ENCODE measurements at places on chromosomes 3 and 15.

GRCh38 chr3:45209526-45209925 lies 16.6 kb downstream of the TMEM158 start:
- DNase-seq: no peak

GRCh38 chr15:37135225-37135624 lies 34.9 kb upstream of the MEIS2 start:
- no peak for DNase-seq

DNA sequence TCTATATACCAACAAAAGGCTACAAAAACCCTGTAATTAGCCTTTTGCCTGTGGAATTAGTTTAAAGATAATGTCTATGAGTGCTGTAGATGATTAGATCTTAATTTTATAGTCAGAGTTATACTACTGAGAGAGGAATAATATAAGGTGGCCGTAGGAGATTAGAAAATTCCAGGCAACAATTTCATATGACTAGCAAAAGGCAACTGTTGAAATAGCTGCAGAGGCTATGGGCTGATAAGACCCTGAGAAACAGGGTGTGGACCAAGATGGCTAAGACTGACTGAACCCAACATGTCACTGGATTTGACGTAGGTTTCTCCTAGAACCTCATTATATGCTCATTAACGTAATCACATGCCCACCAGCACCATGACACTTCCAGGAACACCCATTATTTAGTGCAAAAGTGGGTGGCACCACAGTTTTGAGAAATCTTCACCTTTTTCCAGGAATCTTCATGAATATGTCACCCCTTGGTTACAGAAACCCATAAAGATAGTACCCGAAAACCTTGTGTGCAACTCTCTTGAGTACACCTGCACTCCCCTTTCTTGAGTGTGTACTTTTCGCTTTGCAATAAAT lies 29.1 kb upstream of the SCG3 start:
- DNase-seq: no peak

DNA sequence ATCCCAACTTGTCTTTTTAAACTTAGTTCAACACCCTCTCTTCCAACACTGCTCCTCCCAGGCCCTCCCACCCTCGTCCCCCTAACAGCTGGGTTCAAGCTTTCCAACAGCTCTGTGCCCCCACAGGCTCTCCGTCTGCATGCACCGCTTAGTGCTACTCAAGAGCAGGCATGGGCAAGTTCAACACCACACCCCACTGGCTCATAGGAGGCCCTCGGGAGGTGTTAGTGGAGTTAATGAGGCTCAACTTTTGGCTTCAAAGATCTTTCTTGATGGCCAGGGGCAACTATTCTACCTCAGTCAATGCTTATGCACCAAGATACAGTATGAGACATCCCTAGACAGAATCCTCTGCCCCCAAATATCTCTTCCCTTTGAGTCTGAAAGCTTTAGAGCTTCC lies 114.4 kb downstream of the ANP32A start:
- DNase-seq: no peak

DNA sequence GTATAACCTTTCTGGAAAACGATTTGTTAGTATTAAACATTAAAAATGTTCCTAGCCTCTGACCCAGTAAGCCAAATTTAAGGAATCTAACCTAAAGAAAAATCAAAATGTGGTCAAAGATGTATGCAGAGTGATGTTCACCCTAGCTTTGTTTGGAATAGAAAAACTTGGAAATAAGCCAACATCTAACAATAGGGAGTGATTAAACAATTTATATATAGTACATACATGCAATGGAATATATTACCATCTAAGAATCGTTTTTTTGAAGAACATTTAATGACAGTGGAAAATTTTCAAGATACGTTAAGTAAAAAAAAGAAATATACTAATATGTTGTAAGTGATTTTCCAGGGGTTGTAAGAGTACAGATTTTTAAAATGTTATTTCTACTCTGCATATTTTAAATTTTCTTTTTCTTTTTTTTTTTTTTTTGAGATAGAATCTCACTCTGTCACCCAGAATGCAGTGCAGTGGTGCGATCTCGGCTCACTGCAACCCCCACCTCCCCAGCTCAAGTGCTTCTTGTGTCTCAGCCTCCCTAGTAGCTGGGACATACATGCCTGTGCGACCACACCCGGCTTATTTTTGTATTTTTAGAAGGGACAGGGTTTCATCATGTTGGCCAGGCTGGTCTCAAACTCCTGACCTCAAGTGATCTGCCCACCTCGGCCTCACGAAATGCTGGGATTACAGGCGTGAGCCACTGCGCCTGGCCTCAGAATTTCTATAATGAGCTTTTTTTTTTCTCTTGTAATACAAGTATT lies 54.9 kb downstream of the ANP32A start:
- DNase-seq: peak; percentile 41

DNA sequence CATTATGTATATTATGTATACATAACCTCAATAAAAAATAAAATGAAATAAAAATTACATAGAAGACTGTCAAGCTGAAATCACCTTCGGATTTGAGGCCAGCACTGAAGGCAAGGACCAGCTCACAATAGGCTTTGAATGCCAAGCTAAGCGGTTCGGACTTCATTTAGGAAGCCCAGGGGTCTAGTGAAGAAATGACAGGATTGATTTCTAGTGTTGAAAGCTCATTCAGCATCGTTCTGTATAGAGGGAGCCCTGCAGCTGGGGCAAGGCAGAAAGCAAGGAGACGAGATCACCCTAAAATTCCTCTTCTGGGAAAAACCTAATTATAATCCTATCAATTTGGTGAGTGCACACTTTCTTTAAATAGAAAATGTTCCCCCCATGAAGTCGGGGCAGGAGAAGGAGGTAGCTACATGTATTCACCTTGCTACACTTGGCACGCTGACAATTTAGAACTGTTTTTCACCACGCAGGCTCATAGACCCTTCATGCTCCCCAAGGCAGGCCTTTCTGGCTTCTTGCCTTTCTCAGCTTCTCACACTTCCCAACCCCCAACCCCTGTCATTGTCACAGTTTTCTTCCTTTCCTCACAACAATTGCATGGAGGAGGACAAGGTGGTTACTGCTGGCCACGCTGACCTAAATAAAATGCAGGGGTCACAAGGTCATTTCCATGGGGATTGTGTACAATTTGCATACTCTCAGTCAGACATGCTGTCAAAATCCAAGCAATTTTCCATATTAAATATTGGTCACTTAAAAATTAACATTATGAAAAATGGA lies 44.4 kb upstream of the SSR3 start:
- DNase-seq: no peak

DNA sequence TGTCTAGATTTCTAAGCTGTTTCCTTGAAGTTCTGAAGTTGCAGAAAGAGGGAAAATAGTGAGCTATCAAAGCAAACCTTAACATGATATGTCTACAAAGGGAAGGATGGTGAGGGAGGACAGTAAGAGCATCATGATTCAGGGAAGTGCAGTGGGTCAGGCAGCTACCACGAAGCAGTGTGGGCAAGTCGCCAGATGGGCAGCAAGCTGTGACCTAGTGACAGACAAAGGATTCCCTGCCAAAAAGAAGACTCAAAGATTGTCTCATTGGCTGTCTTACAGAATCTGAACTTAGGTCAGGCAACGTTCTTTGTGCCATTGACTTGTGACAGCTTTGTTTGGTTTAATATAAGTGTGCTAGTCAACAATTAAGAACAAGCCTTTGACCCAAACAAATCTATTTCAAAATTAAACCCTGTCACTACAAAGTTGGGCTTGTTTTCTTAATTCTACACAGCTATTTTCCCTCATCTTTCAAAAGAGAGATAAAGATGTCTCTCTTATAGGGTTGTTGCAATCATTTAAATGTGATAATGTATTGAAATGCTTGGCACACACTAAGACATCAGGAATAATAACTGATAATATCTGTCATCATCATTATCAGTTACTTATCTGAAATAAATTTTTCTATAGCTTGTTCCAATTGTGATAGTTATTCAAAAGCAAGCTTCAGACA lies 153.3 kb downstream of the ECT2 start:
- DNase-seq: peak; percentile 35

DNA sequence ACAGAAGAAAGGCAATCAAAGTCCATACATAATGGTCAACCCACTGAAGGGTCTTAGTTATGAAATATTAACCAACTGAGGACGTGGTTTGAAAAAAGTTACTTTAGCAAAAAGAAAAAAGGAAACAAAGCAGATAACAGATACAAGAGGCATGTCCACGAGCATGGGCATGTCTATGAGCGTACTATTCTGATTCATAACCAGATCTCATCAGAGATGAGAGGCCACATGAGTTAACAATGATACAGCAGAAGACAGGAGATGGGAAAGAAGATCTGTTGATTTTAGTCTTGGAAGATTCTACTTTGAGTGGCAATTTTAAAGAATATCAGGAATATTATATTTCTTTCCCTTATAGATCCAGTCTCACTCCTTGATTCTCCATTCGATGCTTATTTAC lies 262.9 kb upstream of the SLITRK3 start:
- DNase-seq: no peak

GRCh38 chr15:99347574-99347973 lies 96.3 kb downstream of the LRRC28 start:
- DNase-seq: no peak

GRCh38 chr15:77864211-77865105 lies 213.1 kb downstream of the TBC1D2B start:
- no peak for DNase-seq

DNA sequence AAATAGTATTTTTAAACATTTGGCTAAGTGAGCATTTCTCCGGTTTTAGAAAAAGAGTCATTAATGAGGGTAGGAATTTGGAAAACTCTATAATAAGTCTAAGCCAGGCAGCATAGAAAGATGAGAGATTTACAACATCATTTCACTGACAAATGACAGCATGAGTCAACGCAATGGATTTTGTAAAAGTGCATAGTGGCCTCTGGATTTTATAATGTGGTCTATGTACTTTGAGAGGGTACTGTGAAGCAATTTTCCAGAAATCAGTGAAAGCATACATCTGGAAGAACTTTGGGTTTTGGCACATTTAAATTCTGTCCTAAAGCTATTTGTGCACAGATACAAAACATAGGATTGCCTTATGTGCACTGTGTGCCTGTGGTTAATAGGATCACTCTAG lies 130.8 kb upstream of the CCNL1 start:
- DNase-seq: peak; percentile 56

GRCh38 chr3:177658354-177658753 lies 461.1 kb upstream of the TBL1XR1 start:
- no peak for DNase-seq

DNA sequence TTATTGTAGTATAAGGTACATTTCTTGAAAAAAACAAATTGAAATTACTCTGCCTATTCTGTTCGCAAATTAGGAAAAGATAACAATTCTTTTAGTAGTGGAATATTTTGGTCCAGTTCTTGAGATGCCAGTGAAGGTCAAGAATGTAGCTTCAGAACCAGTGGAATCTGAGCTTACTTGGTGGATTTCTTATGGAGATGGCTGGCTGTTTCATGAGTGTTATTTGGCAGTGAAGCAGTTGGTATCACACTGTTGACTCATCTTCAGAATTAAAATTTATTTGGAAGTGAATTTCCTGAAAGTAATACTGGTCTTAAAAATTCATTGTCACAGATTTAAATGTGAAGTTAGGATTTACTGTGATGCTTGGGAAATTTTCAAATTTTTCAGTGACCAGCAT lies 19.1 kb downstream of the RNF13 start:
- DNase-seq: peak; percentile 22

- peak; percentile 26 for DNase-seq
These were observed 25.0 kb upstream of the BFSP2 start for GRCh38 chr3:133374708-133375402.

DNA sequence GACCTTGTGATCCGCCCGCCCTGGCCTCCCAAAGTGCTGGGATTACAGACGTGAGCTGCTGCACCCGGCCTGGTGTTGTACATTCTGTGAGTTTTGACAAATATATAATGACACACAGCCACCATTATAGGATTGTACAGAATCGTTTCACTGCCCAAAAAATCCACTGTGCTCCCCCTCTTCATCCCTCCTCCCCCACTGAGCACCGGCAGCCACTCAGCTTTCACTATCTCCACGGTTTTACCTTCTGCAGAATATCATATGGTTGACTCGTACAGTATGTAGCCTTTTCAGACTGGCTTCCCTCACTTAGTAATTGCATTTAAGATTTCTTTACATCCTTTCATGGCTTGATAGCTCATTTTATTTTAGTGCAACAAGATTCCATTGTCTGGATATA lies 56.7 kb upstream of the ATP13A3 start:
- no peak for DNase-seq

DNA sequence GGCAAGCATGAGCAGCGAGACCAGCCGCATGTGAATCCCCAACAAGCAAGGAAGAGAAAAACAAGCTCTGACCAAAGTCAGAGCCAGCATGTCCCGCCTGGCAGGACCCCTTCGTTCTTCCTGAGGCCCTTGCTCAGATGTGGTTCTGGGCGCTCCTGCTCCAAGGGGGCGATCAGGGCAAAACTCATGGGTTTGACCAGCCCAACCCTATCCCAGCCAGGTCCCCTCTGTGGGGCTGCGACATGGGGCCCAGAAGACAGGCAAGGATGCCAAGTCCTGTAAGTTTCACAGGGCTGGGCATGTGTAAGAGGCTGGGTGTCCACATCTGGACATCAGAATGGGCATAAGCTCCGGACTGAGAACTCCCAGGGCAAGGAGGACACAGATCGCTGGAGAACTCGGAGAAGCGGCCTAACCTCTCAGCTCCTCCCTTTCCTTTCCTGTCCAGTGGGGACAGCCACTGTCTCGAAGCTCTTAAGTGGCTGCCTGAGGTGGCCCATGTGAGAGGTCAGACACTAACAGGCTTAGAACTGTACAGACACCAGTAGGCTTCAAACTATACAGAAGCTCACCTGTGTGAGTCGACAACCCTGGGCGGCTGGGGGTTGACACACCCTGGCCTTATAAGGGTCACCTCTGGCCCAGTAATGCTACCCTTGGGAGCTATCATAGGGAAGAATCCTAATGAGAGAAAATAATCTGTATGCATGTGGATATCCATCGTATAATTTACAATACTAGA lies 48.9 kb downstream of the XXYLT1 start:
- DNase-seq: no peak

- DNase-seq: no peak
These were observed 359.8 kb downstream of the LPP start for GRCh38 chr3:188513662-188514328.

- DNase-seq: no peak
These were observed 102.6 kb downstream of the TFG start for GRCh38 chr3:100811779-100812507.

DNA sequence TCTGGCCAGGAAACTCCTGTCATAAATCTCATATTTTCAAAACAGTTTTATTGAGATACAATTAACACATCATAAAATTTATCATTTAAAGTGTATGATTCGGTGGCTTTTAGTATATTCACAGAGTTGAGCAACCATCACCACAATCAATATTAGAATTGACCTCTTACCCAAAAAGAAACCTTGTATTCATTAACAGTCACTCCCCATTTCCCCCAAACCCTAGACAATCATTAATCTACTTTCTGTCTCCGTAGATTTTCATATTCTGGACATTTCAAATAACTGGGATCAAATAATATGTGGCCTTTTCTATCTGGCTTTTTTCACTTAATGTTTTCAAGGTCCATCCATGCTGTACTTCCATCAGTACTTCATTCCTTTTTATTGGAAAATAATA lies 145.7 kb upstream of the RORA start:
- no peak for DNase-seq

- DNase-seq: peak; percentile 27
These were observed 224.8 kb upstream of the BHLHE40 start for GRCh38 chr3:4754180-4755086.
